Mucosa of gallbladder (tissue), 1 donor: ENCODE measurements at places on chromosomes 16 and 17. TPM values are rescaled to one million over a fixed set of nuclear protein-coding genes. Genes with fewer than 3 reads are reported as not detected.

GRCh38 chr16:22326369-22326652, 29.1 kb downstream of the POLR3E start:
- no peak for DNase-seq

- DNase-seq, result no peak
These were observed 5.7 kb downstream of the CANT1 start for GRCh38 chr17:79003661-79004411.

GRCh38 chr16:30699615-30700099, 686 bp downstream of the SRCAP start:
- no peak for DNase-seq

DNA sequence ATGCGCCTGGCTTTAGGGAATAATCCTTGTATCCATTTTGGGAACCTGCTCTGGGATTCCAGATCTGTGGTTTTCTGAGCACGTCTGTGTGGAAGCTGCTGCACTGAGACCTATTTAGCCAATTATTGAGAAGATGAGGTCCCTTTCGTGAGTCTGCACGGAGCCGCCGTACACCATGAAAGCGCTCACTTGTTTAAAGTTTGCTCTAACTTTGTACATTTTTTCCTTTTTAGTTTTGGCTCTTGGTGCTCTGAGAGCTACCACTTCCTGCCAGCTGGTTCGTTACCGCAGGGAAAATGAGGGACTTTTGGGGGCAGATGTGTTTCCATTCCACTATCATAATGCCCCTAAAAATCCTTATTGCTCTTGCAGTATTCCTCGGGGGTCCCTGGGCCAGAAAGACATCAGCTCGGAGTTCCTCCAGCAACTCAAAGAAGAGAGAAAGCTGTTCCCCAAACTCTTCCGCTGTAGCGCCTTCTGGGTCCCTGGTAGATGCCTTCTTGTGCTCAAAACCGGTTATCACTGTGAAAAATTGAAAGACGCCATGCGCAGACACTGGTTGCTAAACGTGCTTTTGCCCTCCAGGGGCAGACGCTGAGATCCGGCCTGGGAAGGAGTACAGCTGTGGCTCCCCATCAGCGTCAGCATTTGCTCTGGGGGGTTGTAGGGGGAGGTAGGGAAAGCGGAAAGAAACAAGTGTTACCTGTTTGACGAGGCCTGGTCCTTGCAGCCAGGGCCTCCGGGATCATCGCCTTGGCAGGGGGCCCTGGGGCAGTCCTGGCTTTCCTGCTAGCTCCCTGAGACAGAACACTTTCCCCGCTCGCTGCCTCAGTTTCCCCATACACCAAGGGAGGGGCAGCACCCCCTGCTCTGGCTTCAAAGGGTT, 238.1 kb downstream of the MRTFB start:
- no peak for DNase-seq

DNA sequence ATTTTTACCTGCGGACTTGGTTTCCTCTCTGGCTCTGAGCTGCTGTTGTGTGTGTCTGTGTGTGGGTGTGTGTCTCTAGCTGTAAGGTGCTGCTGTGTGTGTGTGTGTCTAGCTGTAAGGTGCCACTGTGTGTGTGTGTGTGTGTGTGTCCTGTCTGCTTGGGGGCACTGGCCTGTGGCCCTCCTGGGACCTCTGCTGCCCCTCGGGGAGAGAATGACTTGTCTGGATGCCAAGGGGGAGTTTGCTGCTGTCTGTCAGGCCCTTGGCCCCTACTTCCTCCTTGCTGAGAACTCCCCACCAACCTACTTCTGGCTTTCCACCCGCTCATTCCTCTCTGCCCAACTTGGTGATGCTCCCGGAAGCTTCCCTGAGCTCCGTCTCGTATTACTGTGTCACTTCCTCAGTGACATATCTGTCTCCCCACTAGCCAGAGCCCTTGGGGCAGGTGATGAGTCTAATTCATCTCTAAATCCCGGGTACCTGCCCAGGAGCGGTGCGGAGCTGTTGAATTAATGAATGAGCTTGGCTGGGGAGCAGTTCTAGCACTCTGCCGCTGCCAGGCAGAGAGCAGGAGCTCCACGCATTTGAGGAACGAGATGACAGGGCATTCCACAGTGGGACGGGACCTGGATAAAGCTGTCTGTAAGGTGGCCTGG, 3.5 kb upstream of the LASP1NB start:
- DNase-seq, result no peak

Gene DNAI2
- total RNA-seq, result 0.32 TPM

GRCh38 chr16:27538528-27538927, 11.2 kb downstream of the GTF3C1 start:
- DNase-seq, result no peak

DNA sequence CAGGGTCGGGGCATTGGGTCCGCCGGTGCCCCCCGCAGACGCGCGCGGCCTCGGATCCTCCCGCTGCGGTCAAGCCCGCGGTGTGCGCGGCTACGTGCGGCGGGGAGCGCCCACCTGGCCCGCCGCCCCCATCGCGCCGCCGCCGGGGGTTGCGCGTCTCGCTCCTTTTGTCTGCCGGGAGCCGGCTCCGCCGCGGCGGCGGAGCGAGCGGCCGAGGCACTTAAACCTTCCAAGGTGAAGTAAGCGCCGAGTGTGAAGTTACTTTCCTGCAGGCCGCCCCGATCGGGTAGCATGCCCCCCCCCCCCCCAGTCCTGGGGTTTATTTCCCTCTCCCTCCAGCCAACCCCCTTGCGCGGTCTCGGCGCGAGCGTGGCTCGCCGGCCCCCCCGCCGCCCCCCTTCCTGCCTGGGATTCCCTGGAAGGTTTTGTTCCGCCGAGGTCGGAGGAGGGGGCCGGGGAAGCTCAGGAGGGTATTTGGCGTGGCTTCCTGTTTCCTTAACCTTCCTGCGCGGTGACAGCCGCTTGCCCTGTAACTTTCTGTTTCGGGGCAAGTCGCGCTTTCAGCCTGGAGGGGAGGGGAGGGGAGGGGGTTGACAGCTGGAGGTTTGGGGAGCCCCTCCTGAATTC, 56.6 kb upstream of the GSE1 start:
- no peak for DNase-seq

DNA sequence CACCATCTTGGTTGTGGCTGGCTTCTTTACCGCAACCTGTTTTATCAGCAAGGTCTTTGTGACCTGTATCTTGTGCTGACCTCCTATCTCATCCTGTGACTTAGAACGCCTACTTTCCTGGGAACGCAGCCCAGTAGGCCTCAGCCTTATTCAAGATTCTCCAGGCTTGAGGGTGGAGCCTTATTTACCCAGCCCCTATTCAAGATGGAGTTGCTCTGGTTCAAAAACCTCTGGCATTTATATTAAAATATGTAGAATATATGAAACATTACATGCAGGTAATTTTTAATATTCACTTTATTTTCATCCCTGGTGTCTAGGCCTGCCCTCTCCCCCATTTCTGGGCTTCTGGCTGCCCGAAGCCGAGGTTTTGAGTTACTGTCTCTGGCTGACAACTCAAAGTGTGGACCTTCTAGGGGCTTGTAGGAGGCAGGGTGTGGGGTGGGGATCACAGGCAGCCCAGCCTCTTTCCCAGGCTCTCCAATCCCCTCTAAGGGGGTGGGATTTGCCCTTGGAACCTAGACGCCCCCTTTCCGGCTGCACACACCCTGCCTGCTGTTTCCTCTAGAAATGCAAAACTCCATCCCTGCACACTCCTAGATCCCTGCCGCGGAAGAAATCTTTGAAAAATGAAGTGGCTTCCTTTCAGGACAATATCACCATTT, 152.0 kb downstream of the KCNJ12 start:
- DNase-seq, result no peak

- DNase-seq, result no peak
These were observed 14.7 kb upstream of the LITAF start for GRCh38 chr16:11601425-11601824.

Gene KRT36
- total RNA-seq, result not detected

DNA sequence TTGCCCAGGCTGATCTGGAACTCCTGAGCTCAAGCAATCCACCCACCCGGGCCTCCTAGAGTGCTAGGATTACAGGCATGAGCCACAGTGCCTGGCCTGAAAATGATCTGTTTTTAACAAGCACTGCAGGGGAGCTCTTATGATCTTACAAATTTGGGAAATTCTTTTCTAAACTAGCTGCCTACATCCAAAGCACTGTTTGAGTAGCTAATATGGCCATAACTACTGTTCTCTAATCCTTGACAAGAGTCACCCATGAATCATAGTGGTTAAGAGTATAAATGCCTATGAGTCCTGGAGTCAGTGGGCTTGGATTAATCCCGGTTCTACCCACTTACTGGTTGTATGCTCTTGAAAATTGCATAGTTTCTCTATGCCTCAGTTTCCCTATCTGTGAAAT, 1.4 kb upstream of the CPPED1 start:
- DNase-seq, result no peak

DNA sequence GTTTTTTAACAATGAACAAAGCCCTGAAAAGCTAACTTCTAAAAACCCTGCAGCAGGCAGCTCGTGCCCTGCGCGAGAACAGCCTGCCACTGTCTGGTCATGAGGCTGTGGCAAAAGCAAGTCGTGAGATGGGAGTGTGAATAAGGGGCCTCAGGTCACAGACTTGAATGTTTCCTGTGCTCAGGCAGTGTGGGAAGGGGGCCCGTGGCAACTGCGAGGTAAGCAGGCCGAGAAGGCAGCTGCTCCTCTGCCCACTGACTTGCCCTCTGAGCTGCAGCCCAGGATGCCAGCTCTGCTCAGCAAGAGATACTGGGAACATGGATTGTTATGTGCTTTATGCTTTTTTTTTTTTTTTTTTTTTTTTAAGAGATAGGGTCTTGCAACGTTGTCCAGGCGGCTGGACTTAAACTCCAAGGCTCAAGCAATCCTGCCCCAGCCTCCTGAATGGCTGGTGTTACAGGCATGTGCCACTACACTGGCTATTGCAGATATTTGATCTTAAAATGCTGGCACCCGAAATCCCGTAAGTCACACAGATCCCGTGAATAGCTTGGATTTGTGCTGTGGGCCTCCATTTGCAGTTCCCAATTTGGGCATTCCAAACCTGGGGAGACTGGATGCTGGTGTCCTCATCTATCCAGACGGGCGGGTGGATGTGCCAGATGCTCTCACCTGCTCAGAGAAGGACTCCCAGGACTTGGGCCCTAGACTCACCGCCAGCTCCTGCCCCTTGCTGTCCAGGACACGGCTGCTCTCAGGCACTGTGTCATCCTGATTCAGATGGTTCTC, 44.0 kb downstream of the UBN1 start:
- no peak for DNase-seq

GRCh38 chr17:7558544-7559319, at the start of gene TNFSF13:
TNFSF13 (plus strand) TSS chr17:7558750; CDS start chr17:7559040, 290 bp downstream.
- DNase-seq, result no peak

Gene MYH2
- total RNA-seq, result 2.4 TPM

Gene PRKCB
- total RNA-seq, result 9.6 TPM

DNA sequence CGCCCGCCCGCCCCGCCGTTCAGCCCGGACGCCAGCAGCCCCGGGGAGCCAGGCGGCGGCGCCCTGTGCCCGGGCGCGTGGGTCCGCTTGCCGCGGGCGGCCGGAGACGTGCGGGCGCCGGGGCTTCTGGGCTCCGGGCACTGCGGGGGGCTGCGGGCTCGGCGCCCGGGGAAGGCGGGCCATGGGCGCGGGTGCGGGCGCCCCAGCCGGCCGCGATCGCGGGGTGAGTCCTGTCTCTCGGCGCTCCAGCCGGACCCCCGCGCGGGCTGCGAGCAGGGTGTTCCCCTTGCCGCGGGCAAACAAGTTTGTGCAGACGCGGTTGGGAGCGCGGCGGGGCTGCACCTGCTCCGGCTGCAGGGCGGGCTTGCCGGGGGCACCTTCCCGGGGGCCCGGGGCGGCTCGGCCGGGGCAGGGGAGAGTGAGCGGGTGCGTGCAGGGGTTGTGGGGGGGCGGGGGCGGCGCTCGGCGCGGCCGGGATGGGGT, 292 bp downstream of the WSCD1 start:
- no peak for DNase-seq

DNA sequence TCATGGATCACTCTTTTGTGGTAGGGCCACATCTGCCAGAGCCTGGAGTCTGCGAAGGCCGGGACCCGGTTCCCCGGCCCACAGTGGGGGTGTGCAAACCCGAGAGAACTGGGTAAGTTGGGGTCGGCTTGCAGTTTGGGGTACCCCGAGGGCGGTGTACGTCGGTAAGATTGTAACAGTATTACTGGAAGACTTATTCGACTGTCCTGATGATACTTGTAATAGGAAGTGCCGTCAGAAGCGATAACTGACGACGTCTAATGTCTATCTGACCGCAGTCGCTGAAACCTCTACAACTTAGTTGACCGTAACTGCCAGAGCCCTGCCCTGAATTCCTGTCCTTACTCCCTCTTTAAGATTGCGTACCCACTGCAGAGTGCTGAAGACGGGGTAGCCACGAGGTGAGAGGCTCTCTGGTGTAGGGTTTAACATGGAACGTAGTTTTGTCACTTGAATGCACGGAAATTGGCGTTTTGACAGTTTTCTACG, 24.0 kb downstream of the TRPV2 start:
- DNase-seq, result no peak

Gene CDT1
- 3.2 TPM for total RNA-seq

DNA sequence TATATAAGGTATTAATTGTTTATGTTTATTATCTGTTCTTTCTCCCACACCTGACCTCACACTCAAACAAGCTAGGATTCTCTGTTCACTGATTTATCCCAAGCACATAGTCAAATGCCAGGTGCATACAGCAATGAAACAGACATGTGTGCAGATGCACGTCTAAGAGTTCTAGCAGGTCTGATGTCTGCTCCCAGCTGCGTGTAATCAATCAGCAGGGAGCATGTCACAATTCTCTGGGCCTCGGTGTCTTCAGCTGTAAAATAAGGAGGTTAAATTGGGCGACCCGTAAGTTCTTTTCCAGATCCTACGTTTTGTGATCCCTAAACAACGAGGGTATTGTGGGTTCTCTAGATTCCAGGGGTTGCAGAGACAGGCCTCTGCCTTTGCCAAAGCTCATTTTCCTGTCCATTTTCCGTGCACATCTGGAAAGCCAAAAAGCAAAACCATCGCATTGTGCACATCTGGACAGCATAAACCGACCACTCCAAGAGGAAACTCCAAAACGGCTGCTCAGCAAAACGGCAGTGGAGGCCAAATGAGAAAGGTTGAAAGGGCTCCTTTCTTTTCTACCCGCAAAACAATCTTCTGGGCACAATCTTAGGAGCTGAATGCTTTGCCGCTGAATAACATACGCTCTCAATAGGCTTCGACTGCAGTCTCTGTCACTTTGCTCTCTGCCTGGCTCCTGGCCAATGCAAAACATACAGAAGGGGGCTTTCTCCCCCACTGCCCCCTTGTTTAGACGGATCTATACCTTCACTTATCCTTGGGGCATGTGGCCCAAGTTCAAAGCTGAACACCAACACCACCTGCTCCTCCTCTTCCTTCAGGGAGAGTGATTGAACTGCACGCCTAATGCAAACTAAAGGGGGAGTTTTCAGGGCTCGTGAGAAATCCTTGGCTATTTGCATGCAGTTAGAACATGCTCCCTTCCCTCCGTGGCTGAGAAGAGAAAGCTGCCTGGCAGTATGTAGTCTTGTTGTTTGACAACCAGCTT, 426.3 kb downstream of the SLC39A11 start:
- no peak for DNase-seq

Gene HES7
- 0.78 TPM for total RNA-seq

Gene APOBR
- 3.3 TPM for total RNA-seq

- no peak for DNase-seq
These were observed 14.0 kb downstream of the LASP1 start for GRCh38 chr17:38883592-38884526.
